CD4-positive, alpha-beta T cell treated with Interleukin-6 for 4 hours (primary cell): ENCODE measurements at places on chromosomes 5 and 9.

DNA sequence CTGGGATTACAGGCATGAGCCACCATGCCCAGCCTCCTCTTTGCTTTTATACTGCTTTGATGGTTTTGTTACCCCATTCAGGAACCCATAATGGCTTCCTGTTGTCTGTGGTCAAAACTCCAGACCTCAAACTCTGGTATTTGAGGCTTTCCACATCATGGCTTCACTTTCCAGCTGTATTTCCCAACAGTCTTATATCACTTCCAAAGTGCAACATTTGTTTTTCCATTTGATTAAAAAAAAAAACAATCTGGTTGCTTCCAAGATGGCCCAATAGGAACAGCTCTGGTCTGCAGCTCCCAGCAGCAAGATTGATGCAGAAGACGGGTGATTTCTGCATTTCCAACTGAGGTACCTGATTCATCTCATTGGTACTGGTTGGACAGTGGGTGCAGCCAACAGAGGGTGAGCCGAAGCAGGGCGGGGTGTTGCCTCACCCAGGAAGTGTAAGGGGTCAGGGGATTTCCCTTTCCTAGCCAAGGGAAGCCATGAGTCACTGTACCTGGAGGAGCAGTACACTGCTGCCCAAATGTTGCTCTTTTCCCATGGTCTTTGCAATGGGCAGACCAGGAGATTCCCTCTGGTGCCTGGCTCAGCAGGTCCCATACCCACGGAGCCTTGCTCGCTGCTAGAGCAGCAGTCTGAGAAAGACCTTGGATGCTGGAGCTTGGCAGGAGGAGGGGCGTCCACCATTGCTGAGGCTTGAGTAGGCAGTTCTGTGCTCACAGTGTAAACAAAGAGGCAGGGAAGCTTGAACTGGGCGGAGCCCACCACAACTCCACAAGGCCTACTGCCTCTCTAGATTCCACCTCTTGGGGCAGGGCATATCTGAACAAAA, 458.4 kb downstream of the KDM4C start:
- no peak for DNase-seq

GRCh38 chr9:21432672-21433425, 7.4 kb upstream of the IFNA1 start:
- no peak for DNase-seq

DNA sequence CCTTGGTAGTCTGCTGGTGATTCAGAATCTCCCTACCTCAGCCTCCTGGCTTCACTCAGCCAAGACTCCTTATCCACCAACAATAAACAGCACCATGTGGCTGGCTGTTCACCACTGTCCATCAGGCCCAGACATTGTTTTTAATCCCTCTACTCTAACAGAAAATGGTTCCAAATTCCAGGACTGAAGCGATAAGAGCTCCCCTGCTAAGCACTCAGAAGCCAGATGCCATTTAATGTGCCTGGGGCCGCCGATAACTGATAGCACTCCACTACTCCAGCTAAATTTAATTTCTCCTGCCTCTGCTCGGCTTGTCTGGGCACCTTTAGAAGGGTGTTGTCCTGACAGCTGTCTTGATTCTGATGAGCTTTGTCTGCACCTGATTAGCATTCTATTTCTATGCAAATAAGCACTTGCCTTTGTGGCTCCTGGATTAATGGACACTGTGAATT, 47.1 kb downstream of the ZNF622 start:
- DNase-seq: no peak

- DNase-seq: no peak
Observed at GRCh38 chr5:17916446-17916845, 282.2 kb downstream of the TAF11L14 start.

- DNase-seq: no peak
Observed at GRCh38 chr5:29697785-29698414, 1495.6 kb upstream of the CDH6 start.

- no peak for DNase-seq
Observed at GRCh38 chr5:124889850-124890249, 143.4 kb upstream of the ZNF608 start.

- no peak for DNase-seq
Observed at GRCh38 chr9:72704688-72705375, 183.4 kb downstream of the TMC1 start.

DNA sequence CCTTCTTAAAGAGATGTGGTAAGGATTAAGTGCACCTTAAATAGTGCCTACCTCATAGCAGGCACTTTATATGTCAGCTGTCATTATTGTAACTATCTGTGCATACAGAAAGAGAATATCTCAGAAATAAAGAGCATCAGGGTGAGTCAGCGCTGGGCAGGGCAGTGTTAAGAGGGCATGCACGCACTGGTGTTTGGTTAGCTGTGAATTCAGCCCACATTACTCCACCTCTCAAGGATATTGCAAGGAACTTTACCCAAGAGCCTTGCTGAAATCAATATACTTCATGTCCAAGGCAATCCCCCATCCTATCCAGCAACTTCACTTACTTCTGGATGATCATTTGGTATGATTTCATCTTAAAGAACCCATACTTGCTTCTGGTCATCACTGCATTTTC, 300.9 kb downstream of the NTRK2 start:
- no peak for DNase-seq

- DNase-seq: no peak
Observed at GRCh38 chr5:152372875-152373274, 32.2 kb downstream of the NMUR2 start.

- no peak for DNase-seq
Observed at GRCh38 chr5:65050140-65050539, 281.4 kb downstream of the CWC27 start.

- no peak for DNase-seq
Observed at GRCh38 chr5:36610621-36611020, 4.2 kb downstream of the SLC1A3 start.

GRCh38 chr5:173581408-173582215, 34.8 kb downstream of the BOD1 start:
- peak; percentile 21 for DNase-seq

- DNase-seq: no peak
Observed at GRCh38 chr9:406886-407654, 192.4 kb downstream of the DOCK8 start.

DNA sequence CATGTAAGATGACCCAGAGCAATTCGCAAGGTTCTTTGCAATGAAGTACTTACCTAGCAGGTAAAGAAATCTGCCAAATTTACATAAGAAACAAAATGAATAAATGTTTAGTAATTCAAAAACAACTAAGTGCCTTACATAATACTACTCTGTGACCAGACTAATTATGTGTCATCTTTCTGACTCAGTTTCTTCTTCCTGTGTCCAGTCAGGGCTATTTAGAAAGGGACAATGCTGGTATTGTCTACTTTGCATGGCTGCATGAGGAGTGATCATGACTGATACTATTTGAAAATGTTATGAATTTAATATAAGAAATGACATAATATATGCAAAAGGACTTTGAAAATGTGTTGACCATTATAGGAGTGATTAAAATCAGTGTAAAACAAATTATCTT, 210.0 kb downstream of the TMEM161B start:
- DNase-seq: no peak

GRCh38 chr9:135048758-135049444, 38.6 kb upstream of the OLFM1 start:
- no peak for DNase-seq

- no peak for DNase-seq
Observed at GRCh38 chr5:124274949-124275348, 471.5 kb downstream of the ZNF608 start.
